ENCODE measurements at places on chromosomes 13 and 19.

DNA sequence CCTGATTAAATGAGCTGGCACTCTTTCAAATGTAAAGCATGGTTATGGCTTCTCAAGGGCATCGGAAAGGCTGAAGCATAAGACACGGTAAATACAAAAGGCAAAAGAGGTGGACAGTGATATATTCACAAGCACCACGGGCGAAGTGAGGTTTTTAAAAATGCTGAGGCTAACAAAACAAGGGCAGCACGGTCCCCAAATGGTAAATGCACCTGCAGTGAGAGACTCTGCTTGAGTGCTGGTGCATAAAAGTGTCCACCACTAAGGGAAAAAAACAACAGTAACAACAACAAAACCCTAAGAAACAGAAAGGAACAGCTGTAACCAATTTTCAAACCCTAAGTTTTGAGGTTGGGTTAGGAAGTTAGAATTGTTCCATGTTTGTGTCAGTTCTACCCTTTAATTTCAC, 234.9 kb downstream of the PCDH9 start:
- DNase-seq, result no peak

- no peak for DNase-seq
These were observed 63.9 kb downstream of the STK24 start for GRCh38 chr13:98512774-98513665.

DNA sequence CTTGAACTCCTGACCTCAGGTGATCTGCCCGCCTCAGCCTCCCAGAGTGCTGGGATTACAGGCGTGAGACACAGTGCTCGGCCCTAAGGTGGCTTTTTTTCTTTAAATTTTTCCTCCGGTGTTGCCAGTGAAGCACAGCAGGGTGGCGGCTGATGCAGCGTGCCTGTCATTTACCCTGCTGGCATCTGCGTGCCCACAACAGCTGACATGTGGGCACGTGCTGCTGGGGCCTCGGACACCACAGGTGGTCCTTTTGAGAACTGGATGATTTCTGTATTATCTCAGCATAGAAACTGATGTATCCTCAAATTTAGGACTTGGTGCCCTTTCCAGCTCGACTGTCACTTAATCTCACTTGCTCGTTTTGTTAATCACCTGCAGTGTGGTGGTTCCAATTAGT, 31.2 kb upstream of the TEX29 start:
- no peak for DNase-seq

DNA sequence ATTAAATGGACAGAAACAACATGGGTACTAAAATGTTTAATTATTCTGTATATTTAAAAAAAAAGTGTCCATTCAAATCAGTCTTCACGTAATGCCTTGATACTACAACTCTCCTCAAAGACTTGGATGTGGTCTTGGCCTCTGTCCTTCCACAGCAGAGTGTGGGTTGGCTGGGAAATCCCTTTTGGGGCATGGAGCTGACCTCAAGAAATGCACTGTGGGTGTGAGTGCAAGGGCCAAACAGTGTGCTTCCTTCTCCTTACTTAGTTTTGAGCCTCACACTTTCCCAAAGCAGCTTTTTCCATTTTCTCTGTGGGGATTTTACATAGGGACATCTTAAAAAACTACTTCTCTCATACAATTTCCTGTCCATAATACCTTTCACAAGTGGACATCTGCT, 607.4 kb downstream of the EFNB2 start:
- DNase-seq, result no peak

GRCh38 chr13:113924184-113924901, 49.5 kb downstream of the C13orf46 start:
- DNase-seq, result no peak
